ENCODE measurements at places on chromosomes 11 and 22.

DNA sequence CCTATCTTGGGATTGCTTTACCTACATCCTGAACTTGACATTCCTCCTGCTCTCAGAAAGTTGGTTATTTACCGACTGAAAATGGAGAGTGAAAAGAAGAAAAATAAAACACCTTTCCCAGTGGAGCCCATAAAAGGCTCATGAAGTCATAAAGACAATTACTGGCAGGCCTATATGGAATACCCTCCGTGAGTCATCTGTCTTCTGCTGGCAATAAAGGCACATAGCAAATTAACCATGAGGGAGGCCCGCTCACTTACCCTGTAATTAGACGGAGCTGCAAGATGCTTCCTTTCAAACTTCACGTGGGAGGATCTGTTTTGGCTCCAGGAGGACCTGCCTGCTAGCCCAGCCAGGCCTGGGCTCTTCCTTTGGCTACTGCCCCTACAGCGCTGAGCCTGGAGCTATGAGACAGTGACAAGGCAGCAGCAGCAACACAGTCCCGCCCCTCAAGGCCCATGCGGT lies 540.4 kb downstream of the BUD13 start:
- DNase-seq, result no peak

- DNase-seq, result no peak
These were observed 30.2 kb downstream of the GTF2H1 start for GRCh38 chr11:18352581-18352980.

- no peak for DNase-seq
These were observed 50.3 kb upstream of the MYEOV start for GRCh38 chr11:69243496-69244200.

DNA sequence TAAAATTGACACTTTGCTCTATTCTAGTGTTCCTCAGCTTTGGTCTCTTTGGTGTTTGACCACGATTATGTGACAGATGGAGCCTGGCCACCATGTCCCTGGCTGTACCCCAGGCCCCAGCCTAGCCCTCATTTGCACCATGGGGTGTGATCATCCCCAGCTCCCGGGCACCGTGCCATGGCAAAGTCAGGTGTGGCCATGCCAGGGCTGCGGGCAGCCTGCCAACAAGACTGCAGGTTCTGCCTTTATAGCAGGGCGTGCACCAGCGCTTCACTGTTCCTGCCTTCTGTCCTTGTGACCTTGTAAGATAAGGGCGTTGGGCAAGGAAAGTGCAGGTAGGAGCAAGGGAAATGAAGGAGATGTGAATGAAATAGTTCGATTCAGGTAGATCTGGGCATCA lies 22.4 kb upstream of the APOBEC3A start:
- DNase-seq, result no peak

DNA sequence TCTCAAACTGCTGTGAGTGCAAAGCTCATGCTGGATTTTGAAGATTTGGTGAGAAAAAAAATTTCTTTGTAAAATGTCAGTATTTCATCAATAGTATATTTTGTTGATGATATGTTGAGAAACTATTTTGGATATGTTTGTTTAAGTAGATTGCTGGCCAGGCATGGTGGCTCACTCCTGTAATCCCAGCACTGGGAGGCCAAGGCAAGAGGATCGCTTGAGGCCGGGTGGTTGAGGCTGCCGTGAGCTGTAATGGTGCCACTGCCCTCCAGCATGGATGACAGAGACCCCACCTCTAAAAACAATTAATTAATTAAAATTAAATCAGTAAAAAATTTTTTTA lies 6.9 kb upstream of the IFITM3 start:
- DNase-seq, result no peak

All from GM12864 (cell line).